ENCODE measurements at places on chromosomes 7 and 10.
A peak's percentile ranks its signal among the peaks of the same experiment; 100 is the strongest.

DNA sequence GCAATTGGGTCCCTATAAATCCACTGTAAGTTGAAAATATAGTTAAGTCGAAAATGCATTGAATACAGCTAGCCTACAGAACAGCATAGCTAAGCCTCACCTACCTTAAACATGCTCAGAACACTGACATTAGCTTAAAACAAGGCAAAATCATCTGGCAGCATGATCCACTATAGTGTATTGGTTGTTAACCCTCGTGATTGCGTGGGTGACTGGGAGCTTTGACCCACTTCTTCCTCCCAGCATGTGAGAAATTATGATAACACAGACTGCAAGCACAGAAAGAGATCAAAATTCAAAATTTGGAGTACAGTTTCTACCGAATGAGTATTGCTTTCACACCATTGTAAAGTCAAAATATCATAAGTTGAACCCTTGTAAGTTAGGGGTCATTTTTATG lies 22.3 kb downstream of the CNTNAP2 start:
- no peak for DNase-seq

- no peak for DNase-seq
Measured at GRCh38 chr7:14309432-14309831, 320.0 kb upstream of the ETV1 start.

DNA sequence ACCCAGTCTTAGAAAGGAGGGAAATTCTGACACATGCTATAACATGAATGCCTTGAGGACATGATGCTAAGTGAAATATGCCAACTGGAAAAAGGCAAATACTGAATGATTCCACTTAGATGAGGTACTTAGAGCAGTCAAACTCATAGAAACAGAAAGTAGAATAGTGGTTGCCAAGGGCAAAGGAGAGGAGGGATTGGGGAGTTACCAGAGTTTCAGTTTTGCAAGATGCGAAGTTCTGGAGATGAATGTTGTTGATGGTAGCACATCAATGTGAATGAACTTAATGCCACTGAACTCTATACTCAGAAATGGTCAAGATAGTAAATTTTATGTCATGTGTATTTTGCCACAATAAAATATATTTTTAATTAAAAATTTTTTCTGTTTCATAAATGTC lies 38.9 kb downstream of the DRGX start:
- DNase-seq, result no peak

- no peak for DNase-seq
Measured at GRCh38 chr10:71302874-71303568, 16.0 kb upstream of the SLC29A3 start.

- no peak for DNase-seq
Measured at GRCh38 chr7:21947056-21947455, 1.4 kb upstream of the CDCA7L start.

- no peak for DNase-seq
Measured at GRCh38 chr7:139767561-139767982, 10.2 kb downstream of the HIPK2 start.

DNA sequence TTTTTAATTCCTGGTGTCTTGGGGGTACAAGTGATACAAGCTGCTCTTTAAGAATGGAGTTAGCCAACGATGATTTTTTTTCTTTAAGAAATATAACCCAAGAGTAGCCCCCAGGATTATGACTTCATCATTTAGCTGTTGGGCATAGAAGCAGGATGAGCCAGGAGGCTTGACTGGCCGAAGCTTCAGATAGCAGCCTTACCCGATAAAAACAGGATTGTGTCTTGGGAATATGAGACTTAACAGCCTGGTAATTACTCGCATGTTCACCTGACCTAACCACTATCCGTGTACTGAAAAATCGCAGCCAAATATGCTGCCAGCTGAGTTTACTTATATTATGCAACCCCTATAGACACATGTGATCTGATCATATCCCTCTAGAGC lies 346.0 kb upstream of the BMPER start:
- no peak for DNase-seq

DNA sequence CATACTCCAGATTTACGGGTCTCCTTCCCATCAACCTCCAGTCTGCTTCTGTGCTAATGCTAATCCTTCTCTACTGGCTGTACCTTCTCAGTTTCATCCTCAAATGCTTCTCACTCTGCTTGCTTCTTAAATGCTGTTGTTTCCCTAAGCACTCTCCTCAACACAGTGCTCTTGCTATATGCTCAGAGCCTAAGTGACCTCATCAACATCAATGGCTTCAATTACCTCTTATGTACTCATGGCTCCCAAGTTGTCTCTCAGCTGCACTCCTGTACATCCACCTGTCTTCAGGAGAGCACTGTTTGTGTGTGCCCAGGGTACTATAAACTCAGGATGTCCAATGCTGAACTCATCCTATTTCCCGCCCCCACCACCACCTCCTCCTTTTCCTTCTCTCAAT lies 22.5 kb downstream of the ELAPOR2 start:
- no peak for DNase-seq

DNA sequence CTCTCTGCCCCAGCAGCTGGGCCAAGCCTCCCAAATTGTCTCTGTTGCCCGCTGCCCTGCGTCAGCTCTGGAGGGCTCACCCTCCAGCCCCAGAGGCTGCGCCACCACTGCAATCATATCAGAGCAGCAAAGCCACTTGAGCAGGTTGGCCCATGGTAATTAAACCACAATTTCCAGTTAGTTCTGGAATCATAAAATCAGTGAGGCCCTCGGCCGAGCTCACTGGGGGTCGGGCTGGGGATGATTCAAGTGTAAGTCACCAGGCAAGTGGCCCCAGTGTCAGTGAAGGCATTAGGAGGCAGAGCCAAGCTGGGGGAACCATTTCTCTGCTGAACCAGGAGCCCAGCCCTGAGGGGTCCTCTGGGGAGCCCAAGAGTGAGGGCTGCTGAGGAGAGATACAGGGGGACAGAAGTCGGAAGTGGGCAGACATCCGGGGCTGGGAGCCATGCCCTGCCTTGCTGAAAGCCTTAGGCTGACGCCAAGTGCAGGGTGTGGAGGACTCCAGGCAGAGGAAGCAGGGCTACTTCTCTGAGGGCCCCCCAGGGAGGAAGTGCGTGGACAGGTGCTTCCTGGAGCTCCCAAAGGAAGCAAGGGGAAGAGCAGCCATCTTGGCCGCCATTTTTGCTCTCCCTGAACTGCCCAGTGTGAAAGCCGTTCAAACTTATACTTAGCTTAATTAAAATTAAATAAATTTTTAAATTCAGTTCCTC lies 29.5 kb upstream of the SLC29A3 start:
- DNase-seq, result no peak

- DNase-seq, result no peak
Measured at GRCh38 chr7:27181795-27182275, 3.2 kb downstream of the HOXA11 start.

DNA sequence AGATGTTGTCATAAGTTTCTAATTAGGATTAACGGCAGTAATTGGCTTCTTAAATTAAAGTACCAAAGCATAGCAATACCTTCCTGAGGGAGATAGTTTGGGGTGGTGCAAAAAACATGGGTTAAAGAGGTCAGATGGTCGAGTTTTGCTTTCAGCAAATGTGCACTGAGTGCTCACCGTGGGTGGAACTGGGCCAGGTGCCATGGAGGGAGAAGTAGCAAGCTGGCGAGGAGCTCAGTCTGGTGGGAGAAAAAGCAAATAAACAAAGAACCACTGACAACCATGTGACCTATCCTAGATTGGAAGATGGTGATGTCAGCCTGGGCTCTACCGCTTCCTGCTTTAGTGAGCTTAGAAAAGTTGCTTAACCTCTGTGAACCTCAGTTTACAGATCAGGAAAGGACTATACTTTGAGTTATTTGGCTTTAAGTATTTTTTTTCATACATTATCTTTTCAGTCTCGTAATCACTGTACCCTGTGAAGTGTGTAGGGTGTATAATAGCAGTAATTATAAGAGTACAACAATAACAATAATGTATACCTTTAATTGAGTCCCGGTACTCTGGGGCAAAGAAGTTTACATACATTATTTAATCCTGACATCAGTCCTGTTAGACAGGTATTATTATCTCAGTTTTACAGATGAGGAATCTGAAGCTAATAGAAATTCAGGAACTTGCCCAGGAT lies 69.0 kb upstream of the PDCD4 start:
- DNase-seq, result no peak

- DNase-seq, result no peak
Measured at GRCh38 chr7:80686576-80686975, 48.1 kb downstream of the CD36 start.

GRCh38 chr10:17059197-17059688 lies 70.4 kb downstream of the CUBN start:
- no peak for DNase-seq

DNA sequence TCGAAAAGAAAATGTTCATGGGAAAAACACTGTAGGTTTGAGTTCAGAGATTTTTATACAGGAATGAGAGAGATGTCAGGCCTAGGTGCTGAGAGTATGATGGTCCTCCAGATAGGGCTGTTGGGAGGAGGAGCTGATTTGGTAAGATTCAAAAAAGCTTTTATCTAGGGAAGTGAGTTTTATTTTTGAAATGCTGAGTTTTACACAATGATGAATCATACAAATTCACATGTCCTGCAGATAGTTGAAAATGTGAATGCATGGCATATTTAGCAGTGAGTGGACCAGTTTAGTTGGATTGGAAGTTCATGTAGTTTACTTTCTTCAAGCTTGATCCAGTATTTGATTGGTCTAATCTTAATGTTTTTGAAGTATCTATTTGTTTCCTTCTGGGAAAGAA lies 154.8 kb downstream of the LRRC4 start:
- no peak for DNase-seq

GRCh38 chr7:157613575-157614322 lies 276.9 kb downstream of the DNAJB6 start:
- no peak for DNase-seq

- DNase-seq, result no peak
Measured at GRCh38 chr7:85730012-85730411, 543.2 kb upstream of the SEMA3D start.

GRCh38 chr10:123769647-123770046 lies 103.5 kb downstream of the GPR26 start:
- no peak for DNase-seq

DNA sequence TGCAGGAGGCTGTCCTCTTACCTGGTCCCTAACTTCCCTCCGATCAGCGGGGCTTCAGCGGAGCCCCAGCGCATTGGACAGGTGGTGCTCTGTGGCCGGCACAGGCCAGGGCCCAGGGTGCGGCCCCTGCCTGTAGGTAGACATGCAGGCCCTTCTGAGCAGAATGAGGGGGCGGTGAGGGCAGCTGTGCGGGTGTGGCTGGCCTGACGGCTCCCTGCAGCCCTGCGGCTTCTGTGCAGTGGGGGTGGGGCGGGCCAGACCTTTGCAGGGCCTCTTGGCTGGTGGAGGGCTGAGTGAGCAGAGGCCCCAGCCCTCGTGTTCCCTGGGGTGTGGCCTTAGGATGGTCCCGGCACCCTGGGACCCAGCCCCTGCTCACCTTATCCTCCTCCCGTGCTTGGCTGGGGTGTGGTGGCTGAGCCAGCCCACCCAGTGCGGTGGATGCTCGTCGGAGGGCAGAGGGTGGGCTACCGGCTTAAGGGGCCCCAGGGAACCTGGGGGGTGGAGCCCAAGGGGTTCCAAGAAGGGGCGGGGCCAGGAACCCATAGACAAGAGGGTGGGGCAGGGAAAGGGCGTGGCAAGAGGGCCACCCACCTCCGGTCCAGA lies 175.2 kb upstream of the TNRC18 start:
- DNase-seq, result no peak

GRCh38 chr7:99112097-99112496 lies 31.8 kb downstream of the SMURF1 start:
- DNase-seq, result peak; percentile 23

GRCh38 chr10:61937631-61938351 lies 36.3 kb downstream of the ARID5B start:
- DNase-seq, result no peak

GRCh38 chr10:123550675-123551096 lies 115.5 kb upstream of the GPR26 start:
- DNase-seq, result no peak

- no peak for DNase-seq
Measured at GRCh38 chr7:20964281-20964918, 177.7 kb upstream of the SP8 start.

GRCh38 chr7:150801946-150802771 lies 1.6 kb downstream of the TMEM176A start:
- no peak for DNase-seq

DNA sequence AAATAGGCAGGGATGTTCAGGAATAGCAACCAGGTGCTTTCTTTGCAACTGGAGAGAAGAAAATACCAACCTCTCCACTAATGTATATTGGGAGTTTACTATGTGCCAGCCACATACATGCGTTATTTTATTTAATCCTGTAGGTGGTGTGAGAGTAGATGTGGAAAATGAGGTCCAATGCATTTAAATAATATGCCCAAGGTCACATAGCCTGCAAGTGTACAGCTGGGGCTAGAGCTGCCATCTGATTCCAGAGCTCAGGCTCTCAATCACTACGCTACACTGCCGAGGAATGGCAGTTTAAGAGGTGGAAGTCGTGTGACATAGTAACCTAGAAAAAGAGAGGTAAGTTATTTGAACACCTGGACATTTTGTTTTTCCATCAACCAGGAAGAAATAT lies 277.0 kb downstream of the EXOC4 start:
- DNase-seq, result no peak

- DNase-seq, result no peak
Measured at GRCh38 chr10:5528989-5529701, 4.4 kb downstream of the CALML3 start.
